ENCODE measurements at places on chromosomes 4 and X.

- DNase-seq, result no peak
Observed at GRCh38 chr4:177103619-177104018, 206.1 kb upstream of the NEIL3 start.

DNA sequence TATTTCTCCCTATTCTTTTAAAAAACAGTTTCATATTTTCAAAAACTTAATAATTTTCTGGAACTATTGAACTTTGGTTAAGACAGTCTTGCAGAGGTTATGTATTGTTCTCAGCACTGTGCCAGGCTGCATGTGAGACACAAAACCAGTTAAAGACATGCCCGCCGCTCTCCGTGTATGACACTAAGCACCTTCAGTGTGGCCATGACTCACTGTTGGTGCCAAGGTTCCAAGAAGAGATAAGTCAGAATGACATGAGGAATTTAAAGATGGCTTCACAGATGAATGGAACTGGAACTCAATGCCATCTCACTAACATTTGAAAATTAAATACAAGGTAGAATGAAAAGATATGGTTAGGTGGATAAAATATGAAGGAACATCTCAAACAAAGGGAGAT lies 525.5 kb upstream of the ZFP42 start:
- DNase-seq, result no peak

GRCh38 chr4:180757927-180758326 lies 1485.3 kb upstream of the TENM3 start:
- no peak for DNase-seq

- DNase-seq, result no peak
Observed at GRCh38 chr4:83316459-83317165, 18.0 kb downstream of the HPSE start.

DNA sequence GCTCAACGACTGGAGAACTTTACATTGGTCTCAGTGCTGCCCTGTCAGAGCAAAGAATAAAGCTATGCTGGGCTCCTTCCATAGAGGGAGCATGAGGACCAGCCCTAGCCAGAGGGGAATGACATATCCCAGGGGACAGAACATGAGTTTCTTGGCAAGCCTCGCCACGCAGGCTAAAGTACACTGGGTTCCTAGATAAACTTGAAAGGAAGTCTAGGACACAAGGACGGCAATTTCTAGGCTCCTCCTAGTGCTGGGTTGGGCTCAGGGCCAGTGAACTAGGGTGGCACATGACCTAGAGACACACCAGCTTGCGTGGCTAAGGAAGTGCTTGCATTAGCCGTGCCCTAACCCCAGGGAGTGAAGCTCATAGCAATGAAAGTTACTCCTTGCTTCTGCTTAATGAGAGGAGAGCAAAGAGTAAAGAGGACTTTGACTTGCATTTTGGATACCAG lies 141.0 kb downstream of the MAB21L2 start:
- DNase-seq, result no peak

DNA sequence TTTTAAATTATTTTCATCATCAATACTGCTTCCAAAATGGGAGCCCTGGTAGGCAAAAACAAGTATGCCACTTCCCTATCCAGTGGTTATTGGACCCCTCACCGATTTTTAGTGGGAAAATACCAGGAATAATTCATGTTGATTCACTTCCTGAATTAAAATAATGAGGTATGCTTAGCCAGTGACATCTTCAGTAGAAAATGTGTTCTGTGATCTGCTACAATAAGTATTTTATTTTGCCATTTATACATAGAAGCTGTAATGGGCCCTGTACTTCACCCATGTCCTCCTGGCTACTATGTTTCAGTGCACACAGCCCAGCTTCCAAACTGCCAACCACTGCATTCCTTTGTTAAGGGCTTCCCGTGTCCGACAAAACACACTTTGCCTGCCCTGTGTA lies 41.0 kb upstream of the KLHL34 start:
- DNase-seq, result no peak

All from glutamatergic neuron (in vitro differentiated cells).